ENCODE measurements at places on chromosomes 4 and X.

GRCh38 chr4:188691811-188692210, 552.6 kb downstream of the TRIML1 start:
- DNase-seq, result no peak

- no peak for DNase-seq
These were observed 39.2 kb upstream of the UGT2B7 start for GRCh38 chr4:69056921-69057550.

- DNase-seq, result no peak
These were observed 2.1 kb upstream of the PRSS12 start for GRCh38 chr4:118354913-118355312.

GRCh38 chr4:86855572-86855971, 6.4 kb upstream of the SLC10A6 start:
- no peak for DNase-seq

DNA sequence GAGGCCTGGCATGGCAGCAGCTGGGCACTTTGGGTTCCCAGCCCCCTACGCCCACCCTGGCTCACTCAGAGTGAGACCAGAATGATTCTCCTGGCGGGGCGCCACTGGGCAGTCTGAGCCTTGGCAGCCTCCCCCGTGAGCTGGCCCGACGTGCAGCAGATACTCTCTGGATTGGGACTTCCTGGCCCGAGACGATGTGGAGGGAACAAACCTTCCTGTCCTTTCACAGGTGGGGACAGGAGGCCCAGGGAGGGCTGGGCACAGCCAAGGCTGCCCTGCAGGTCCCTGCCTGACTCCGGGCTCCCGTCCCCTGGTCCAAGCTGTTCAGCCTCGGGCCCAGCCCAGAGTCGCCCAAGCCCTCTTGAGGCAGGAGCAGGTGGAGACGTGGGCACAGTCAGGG, 17.9 kb upstream of the ADD1 start:
- no peak for DNase-seq

DNA sequence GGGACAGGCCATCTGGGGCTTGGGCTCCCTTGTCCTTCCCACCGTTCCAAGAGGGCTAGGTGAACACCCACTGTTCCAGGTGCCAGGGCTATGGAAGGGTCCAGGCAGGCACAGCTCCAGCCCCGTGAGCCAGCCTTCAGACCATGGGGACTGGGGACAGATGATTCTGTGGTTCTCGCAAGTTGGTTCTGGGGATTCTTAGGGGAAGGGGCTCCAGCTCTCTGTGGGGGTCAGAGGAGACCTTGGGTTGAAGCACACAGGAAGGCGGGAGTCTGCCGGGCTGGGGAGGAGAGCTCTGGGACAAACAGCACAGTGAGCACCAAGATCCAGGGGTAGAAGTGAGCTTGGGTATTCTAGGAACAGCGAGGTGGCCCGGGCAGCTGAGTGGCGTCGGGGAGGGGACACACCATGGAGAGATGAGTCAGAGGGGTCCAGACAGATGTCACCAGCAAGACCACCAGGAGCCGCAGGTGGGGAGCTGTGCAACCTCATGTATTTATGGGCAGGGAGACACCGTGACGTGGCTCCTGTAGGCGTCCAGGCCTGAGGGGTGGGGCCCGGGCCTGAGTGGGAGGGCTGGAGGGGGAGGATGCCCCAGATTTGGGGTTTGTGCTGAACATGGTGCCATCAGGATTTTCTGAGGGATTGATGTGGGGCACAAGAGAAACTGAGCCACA, 48.8 kb upstream of the HMX1 start:
- DNase-seq, result no peak
